ENCODE measurements at places on chromosomes 16 and 17.
A peak's percentile ranks its signal among the peaks of the same experiment; 100 is the strongest.

DNA sequence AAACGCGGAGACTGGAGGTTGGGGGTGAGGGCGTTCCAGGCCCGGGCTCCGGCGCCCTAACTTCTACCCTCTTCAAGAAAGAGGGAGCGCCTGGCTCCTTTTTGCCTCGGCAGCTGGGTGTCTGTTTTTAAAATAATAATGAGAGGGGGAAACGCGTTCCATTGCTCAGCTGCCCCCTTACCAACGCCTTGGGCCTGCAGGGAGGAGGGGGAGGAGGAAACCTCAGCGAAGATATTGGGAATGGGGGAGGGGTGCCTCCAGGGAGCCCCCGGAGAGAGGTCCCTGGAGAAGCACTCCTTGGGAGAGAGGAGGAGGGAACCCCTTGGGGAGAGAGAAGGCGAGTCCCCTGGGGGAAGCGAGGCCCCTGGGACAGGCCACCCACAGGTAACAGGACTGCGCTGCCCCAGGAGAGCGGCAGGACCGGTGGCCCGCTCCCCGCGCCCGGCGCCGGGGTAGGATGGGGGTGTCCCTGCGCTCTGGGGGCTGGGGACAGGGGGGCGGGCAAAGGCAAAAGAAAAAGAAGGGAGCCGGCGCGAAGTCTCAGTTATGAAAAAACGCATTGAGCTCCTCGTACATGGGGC is 2.7 kb downstream of the NEUROD2 start:
- no peak for DNase-seq

GRCh38 chr17:47720754-47721533 is 12.1 kb upstream of the TBX21 start:
- DNase-seq, result peak; percentile 60

DNA sequence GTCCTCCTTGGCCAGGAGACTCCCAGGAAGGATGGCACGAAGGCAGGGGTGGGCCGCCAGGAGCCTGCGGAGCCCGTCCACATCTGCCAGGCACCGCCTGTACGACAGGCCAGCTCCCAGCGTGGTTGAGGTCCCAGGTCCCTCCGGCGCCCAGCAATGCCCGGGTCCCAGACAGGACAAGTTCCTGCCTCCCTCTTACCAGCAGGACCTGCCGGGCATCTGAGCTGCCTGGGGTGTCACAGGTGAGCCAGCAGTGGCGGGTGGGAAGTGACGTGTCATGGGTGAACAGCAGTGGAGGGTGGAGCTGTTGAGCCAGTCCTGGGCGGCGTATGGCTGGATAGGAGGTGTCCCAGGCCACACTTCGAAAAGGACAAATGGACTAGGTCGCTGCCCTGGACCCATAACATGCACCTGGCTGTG is 15.7 kb upstream of the BAHCC1 start:
- no peak for DNase-seq

- no peak for DNase-seq
These were observed 1.1 kb downstream of the CHST6 start for GRCh38 chr16:75494184-75494583.

DNA sequence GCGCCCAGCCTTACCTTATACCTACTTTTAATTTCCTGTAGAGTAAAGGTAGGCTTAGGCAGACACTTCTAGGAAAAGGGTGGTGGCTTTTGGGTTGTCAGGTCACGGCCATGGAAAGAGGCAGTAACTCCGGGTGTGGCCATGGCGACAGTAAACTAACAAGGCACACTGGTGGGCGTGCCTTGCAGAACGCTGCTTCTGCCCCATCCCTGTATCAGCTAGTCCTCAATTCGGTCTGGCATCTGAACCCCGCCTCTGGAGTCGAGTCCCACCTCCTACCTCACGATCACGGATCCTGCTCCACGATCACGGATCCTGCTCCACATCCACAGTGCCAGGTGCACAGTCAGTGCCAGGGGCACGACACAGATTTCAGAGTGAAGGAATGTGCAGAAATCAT is 5.6 kb downstream of the ADCY9 start:
- DNase-seq, result no peak

Data from T-helper 9 cell (primary cell).